ENCODE measurements at places on chromosomes 4 and X.
A peak's percentile ranks its signal among the peaks of the same experiment; 100 is the strongest.

- no peak for DNase-seq
These were observed 62.9 kb downstream of the ELOVL6 start for GRCh38 chr4:110135523-110135922.

DNA sequence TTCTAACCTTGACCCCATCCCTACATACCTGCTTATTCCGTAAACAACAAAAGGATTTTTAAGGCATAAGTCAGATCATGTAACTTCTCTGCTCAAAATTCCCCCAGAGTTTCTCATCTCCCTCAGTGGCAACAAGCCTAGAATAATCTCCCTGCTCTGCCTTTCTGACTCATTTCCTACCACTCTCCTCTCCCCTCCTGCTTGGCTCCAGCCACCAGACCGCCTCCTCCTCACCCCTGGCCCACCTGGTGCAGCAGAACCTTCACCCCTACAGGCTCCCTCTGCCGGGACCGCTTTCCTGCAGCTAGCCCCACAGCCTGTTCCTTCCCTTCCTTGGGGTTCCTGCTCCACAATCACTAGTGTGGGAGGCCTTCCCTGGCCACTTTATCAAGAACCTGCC is 32.1 kb downstream of the TSPAN5 start:
- DNase-seq, result no peak

GRCh38 chrX:26649534-26649933 is 433.6 kb downstream of the MAGEB5 start:
- DNase-seq, result peak; percentile 6

DNA sequence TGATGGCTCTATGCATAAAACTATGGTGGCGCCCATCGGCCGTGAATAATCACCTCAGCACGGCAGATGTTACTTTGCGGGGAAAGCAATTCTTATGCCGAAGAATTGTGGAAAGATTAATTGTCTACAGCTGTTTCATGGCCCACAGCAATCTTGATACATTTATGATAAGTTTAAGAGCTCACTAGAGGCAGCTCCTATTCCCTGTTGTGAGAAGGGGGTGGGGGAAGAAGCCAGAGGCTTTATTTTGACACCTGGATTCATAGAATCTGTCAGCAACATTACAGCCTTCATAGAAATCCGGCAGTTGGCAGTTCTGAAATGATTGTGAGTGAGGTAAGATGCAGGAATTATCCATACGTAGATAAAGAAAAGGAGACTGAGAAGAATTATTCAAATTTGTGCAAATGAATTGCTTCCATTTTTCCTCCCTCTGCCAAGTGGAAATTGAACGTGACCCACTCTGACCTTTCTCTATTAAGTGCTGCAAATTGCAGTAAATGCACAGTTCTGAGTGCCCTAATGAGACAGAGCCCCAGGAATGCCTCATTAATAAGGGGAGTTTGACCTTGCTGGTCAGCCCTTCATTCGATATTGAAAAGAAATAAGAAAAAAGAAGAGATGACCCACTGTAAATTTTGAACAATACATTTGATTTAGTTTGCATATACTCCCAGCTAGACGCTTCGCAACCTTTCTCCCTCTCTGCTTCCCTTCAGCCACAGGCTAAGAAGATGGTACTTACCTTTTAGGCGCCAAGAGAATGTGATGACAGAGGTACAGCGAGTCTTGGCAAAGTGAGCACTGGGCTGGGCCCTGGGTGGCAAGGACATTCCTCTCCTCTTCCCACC is 188.8 kb downstream of the GPAT3 start:
- DNase-seq, result no peak

DNA sequence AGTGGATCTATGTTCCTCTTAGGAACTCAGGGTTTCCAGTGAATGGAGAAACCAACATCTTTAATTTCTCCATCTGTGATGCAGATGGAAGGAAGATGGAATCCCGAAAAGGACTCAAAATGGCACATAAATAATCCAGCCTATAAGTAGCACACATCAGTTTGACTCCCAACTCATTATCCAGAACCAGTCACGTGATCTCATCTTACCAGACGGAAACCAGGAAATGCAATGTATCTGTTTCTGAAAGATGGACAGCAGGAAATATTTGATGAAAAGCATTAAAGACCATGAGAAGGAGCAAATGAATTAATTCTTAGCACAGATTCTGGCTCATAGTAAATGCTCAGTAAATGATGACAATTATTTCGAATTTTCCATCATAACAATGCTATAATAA is 443.1 kb upstream of the FMR1 start:
- DNase-seq, result no peak
